ENCODE measurements at places on chromosomes 4 and X. TPM values are rescaled to one million over a fixed set of nuclear protein-coding genes. Genes with fewer than 3 reads are reported as not detected.

CLDN34 gene
- total RNA-seq, result not detected

ADH1B gene
- not detected for total RNA-seq

FAM114A1 gene
- total RNA-seq, result 0.22 TPM

DNA sequence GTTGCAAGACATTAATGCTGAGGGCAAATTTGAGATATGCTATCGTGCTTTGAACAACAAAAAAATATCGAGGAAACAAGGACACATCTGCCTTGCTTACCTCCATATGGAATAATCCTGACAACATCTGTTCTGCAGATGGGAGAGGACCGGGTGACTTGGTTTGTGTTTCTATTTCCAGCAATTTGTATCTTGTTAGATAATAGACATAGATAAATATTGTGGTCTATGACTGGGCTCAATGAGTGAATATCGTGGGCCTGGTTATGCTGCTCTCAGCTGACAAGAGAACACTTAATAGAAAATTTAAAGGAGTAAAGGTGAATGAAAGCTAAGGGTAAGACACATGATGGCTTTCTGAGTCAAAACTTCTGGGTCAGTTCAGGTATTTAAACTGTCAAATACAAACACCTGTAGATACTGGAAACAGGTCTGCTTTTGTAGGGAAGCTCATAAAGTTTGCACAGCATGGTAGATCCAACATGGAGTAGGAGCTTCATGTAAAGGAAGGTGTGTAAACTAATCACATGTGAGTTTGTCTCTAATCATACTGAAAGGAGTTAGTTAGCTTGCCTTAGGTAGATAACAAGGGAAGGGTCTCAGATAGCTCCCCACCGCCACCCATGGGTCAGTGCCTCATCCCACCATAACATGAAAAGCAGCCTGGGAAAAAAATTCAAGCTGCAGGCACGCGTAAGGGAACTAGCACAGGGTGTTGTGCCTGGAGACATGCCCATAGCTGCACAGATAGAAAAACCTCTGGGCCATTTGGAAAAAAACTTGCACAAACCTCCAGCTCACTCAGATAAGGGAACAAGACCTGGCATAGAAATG is 904.1 kb upstream of the EPHA5 start:
- DNase-seq, result no peak

DNA sequence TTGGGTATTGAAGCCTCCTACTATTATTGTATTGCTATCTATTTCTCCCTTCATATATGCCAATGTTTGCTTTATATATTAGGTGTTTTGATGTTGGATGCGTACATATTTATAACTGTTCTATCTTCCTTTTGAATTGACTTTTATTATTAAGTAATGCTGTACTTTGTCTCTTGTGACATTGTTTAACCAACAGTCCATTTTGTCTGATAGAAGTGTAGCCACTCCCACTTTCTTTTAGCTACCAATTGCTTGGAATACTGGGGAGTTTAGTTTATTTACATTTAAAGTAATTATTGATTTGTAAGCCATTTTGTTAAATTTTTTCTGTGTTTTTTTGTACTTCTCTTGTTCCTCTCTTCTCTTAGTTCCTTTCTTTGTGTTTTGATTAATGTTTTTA is 195.9 kb downstream of the GC start:
- no peak for DNase-seq

GRCh38 chr4:100895556-100896197 is 377.9 kb upstream of the EMCN start:
- no peak for DNase-seq

GRCh38 chrX:54184474-54184873 is 1.4 kb upstream of the FAM120C start:
- DNase-seq, result no peak
